ENCODE measurements at places on chromosomes 2 and 18.

- H3K4me1 ChIP-seq, result no peaks in the 10 kb centered on the region
- no peak overlapping the region for H3K4me3 ChIP-seq
- no peak overlapping the region for H3K27ac ChIP-seq
- no peaks in the 10 kb centered on the region for H3K36me3 ChIP-seq
- H3K27me3 ChIP-seq, result no peaks in the 10 kb centered on the region
- DNase-seq, result no peak
Measured at GRCh38 chr2:27907547-27907946, 17.0 kb downstream of the BABAM2 start.

DNA sequence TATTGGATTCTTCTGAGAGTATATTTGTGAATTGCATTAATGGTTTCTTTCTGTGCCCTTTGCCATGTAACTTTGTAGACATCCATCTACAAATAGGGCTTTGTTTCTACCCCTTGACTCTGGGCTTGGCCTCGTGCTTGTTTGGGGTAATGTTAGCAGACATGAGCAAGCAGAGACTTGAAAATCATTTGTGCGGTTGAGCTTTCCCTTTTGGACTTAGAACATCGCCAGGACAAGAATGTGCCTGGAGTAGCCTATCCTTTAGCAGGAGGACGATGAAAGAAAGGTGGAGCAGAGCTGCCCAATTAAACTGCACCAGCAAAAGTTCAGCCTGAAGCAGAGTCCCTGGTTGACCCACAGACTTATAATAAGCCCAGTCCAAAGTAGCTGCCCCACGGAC is 785.9 kb downstream of the EPHA4 start:
- H3K27me3 ChIP-seq, result no peaks in the 10 kb centered on the region
- no peak for DNase-seq
- H3K4me1 ChIP-seq, result no peaks in the 10 kb centered on the region

GRCh38 chr2:85189606-85190270 is 56.5 kb downstream of the TCF7L1 start:
- no peak for DNase-seq
- no peaks in the 10 kb centered on the region for H3K27me3 ChIP-seq
- H3K27ac ChIP-seq, result no peak overlapping the region
- no peak overlapping the region for H3K4me3 ChIP-seq

GRCh38 chr2:69010437-69011194 is 2.4 kb upstream of the ANTXR1 start:
- no peaks in the 10 kb centered on the region for H3K36me3 ChIP-seq
- H3K4me3 ChIP-seq, result no peak overlapping the region
- H3K4me1 ChIP-seq, result peaks cover 20% of the 10 kb centered on the region
- H3K27ac ChIP-seq, result no peak overlapping the region

DNA sequence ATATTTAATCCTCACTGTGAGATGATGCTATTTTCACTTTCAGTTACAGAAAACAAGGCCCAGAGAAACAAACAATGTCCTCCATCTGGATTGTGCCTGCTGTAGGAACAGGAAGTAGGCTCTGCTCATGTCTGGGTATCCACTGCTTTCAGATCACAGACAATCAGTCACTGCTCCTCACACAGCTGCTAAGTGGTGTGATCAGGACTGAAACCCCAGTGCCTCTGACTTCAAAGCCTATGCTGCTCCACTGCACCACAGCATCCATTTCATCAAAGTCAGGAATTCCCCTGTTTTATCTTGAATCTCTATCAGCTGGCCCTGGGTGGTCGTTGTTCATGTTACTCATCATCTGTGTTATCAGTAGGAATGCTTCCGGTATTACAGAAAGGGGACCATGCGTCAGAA is 303.8 kb upstream of the TRIB2 start:
- H3K27me3 ChIP-seq, result no peaks in the 10 kb centered on the region
- DNase-seq, result no peak
- no peak overlapping the region for H3K27ac ChIP-seq
- H3K4me1 ChIP-seq, result peaks cover 21% of the 10 kb centered on the region
- no peaks in the 10 kb centered on the region for H3K36me3 ChIP-seq
- no peak overlapping the region for H3K4me3 ChIP-seq

DNA sequence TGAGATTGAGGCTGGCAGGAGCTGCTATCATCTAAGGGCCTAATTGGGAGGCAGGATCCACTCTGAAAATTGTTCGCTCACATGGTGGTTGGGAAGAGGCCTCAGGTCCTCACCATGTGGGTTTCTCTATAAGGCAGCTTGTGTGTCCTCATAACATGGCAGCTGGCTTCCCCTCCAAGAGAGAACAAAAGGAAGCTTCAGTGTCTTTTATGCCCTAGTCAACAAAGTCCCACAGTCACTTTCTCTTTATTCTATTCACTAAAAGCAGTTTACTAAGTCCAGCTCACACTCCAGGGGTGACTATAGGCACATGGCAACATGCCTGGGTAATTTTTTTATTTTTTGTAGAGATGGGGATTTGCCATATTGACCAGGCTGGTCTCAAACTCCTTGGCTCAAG is 5.8 kb upstream of the ITGAV start:
- H3K36me3 ChIP-seq, result no peaks in the 10 kb centered on the region
- no peaks in the 10 kb centered on the region for H3K27me3 ChIP-seq
- H3K27ac ChIP-seq, result no peak overlapping the region
- no peak for DNase-seq

GRCh38 chr18:55743736-55744135 is 155.7 kb upstream of the TCF4 start:
- H3K27me3 ChIP-seq, result no peaks in the 10 kb centered on the region
- no peak for DNase-seq
- H3K4me1 ChIP-seq, result no peaks in the 10 kb centered on the region
- H3K36me3 ChIP-seq, result no peaks in the 10 kb centered on the region
- no peak overlapping the region for H3K27ac ChIP-seq

GRCh38 chr2:109609352-109610024 is 4.3 kb downstream of the SEPTIN10 start:
- no peak overlapping the region for H3K4me3 ChIP-seq
- no peak overlapping the region for H3K27ac ChIP-seq
- H3K4me1 ChIP-seq, result peaks cover 4% of the 10 kb centered on the region
- no peak for DNase-seq
- peaks cover 18% of the 10 kb centered on the region for H3K27me3 ChIP-seq

DNA sequence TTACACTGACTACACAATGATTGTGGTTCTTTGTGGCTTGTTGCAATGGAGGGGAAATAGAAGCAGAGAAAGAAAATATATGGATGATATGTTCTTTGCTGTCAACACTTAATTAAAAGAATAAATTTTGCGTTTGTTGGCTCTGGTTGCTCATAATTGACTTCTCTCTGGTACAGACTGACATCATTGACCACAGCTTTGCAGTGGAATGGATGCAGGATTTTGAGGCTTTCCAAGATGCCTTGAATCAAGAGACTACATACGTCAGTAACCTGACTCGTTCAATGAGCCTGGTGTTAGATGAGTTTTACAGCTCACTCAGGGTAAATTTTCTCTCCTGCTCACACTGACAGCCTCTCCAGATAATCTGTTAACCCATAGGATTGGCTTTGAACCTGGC is 9.9 kb downstream of the GPN1 start:
- H3K4me3 ChIP-seq, result no peak overlapping the region
- no peaks in the 10 kb centered on the region for H3K27me3 ChIP-seq
- no peak overlapping the region for H3K27ac ChIP-seq

- DNase-seq, result no peak
- no peak overlapping the region for H3K27ac ChIP-seq
- H3K36me3 ChIP-seq, result no peaks in the 10 kb centered on the region
- H3K4me3 ChIP-seq, result no peak overlapping the region
- H3K4me1 ChIP-seq, result no peaks in the 10 kb centered on the region
Measured at GRCh38 chr2:204312105-204312504, 233.2 kb upstream of the PARD3B start.

DNA sequence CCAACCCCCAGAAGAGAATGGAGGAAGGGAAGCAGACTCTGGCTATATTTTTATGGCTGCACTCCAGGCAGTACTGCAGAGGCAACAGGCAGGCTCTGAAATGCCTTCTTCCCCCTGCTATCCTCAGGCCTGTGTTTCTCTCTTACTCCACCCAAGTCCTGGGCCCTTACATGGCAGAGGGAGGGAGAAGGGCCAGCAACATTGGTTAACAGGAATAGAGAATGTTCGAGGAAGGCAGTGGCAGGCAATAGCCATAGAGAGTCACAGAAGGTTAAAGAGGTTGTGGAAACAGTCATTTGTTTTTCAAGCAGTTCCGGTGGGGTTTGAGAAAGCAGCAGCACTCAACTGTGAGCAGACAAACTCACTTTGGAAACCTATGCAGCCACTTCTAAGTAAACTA is 15.1 kb upstream of the DARS1 start:
- no peak overlapping the region for H3K4me3 ChIP-seq
- no peaks in the 10 kb centered on the region for H3K27me3 ChIP-seq
- peaks cover 6% of the 10 kb centered on the region for H3K4me1 ChIP-seq
- H3K36me3 ChIP-seq, result no peaks in the 10 kb centered on the region
- DNase-seq, result no peak
- no peak overlapping the region for H3K27ac ChIP-seq

GRCh38 chr2:41605311-41605710 is 442.5 kb upstream of the PKDCC start:
- no peak overlapping the region for H3K27ac ChIP-seq
- no peaks in the 10 kb centered on the region for H3K36me3 ChIP-seq

DNA sequence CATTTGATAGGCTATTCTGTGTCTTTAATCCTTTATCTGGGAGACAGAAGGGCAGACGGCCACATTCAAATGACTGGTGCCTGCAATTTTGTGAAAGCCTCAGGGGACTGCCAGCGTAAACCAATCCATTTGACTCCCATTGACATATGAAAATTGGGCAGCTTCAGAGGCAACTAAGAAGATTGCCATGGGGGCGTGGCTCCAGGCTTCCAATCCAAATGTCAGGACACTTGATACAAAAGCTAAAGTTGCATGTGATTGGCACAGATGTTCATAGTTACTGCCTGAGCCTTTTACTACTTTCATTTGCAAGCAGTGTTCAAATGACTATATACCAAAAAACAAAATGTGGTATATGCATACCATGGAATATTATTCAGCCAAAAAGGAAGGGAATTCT is 42.0 kb downstream of the SPC25 start:
- DNase-seq, result no peak
- H3K4me3 ChIP-seq, result no peak overlapping the region
- H3K27ac ChIP-seq, result no peak overlapping the region
- H3K4me1 ChIP-seq, result no peaks in the 10 kb centered on the region

GRCh38 chr2:7384773-7385349 is 467.6 kb downstream of the RNF144A start:
- no peaks in the 10 kb centered on the region for H3K36me3 ChIP-seq
- H3K27ac ChIP-seq, result no peak overlapping the region
- DNase-seq, result no peak

- peak; percentile 20 for DNase-seq
- peaks cover 31% of the 10 kb centered on the region for H3K27me3 ChIP-seq
- H3K4me3 ChIP-seq, result peak within 1 kb of the TSS; percentile 17
Measured at GRCh38 chr18:4455113-4455811, at the start of gene DLGAP1. TSS of gene DLGAP1 (minus strand) at chr18:4455307.

DNA sequence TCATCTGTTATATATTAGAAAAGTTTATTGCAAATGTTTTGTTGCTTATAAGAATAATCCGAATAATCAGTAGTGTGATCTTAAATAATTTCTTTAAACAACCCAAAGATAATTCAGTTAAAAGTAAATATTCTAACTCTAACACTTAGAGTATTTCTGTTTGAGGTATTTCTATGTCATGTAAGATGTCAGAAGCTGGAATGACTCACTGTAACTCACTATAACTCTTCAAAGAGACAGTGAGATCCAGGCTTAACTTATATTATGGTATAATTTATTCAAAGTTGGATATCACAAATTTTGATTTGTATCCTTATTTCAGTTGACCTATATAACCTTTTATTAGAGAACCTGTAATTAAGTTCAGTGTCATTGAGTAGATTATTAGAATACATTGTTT is 6.9 kb downstream of the MBD5 start:
- peaks cover 5% of the 10 kb centered on the region for H3K36me3 ChIP-seq
- H3K27me3 ChIP-seq, result no peaks in the 10 kb centered on the region
- no peak overlapping the region for H3K4me3 ChIP-seq
- H3K4me1 ChIP-seq, result peaks cover 3% of the 10 kb centered on the region
- H3K27ac ChIP-seq, result no peak overlapping the region

- no peak overlapping the region for H3K27ac ChIP-seq
- H3K4me3 ChIP-seq, result no peak overlapping the region
- H3K4me1 ChIP-seq, result no peaks in the 10 kb centered on the region
- DNase-seq, result no peak
Measured at GRCh38 chr2:2286592-2286991, 44.5 kb downstream of the MYT1L start.

DNA sequence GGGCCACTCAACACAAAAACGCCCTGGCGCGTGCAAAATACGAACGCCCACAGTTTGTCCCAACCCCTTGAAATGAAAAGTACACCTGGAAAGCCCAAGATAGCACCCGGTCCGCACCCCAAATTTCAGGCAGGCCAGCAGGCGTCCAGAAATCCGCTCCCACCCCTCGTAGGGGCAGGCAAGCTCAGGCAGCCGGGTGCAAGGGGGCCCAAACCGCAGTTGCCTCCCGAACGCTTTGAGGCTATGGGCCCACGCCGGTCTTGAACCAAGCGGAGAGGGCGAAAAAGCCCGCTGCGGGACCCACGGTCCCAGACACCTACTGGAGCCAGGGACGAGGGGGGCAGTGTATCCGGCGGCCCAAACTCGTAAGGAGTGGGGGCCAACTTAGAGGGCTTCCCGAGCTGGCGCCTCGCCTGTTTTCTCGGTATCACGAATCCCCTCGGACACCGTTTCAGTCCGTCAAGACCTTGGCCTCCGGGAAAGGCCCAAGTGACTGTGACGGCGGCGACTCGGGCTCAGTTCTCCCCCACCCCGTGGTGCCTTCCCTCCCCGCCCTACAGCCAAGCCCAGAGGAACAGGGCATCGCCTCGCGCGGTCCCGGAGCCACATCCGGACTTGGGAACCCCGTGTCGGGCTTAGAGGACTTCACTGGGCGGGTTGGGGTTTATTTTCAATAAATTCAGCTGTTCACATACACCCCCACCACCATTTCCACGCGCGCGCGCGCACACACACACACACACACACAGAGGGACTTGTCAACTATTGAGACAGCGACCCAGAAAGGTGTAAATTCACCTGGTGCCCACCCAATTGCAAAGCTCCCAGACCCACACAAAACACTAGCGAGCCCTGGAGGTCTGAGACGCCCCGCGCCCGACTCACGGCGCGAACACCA is 6.2 kb upstream of the SATB2 start:
- peaks cover 79% of the 10 kb centered on the region for H3K27me3 ChIP-seq
- H3K36me3 ChIP-seq, result no peaks in the 10 kb centered on the region
- peaks cover 55% of the 10 kb centered on the region for H3K4me1 ChIP-seq
- no peak for DNase-seq
- H3K27ac ChIP-seq, result no peak overlapping the region

- H3K4me1 ChIP-seq, result no peaks in the 10 kb centered on the region
- no peaks in the 10 kb centered on the region for H3K36me3 ChIP-seq
- H3K27me3 ChIP-seq, result no peaks in the 10 kb centered on the region
- H3K27ac ChIP-seq, result no peak overlapping the region
- DNase-seq, result no peak
Measured at GRCh38 chr2:104649866-104650265, 204.0 kb upstream of the POU3F3 start.

GRCh38 chr2:232292395-232293154 is 86.0 kb upstream of the ALPP start:
- H3K4me3 ChIP-seq, result no peak overlapping the region
- no peak overlapping the region for H3K27ac ChIP-seq
- H3K27me3 ChIP-seq, result no peaks in the 10 kb centered on the region

DNA sequence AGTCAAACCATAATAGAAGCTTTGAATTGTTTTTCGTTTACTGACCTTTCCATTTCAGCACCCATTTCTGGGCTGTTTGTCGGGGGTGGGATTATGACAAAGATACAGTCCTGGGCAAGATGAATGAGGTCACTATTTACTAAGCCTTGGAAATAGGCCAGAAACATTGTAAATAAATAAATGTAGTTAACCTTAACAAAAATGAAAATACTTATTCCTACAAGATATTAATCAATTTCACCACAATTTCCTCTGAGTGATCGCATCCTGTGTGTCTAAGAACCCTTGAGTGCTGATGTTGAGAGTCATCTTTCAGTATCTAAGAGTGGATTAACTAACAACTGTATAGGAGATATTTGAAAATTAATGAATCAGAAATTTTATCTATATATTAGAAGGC is 14.0 kb downstream of the ITGA4 start:
- no peaks in the 10 kb centered on the region for H3K27me3 ChIP-seq
- H3K27ac ChIP-seq, result peak overlapping the region; percentile 23
- DNase-seq, result no peak

Measured in CD4-positive, alpha-beta T cell (primary cell).